ENCODE measurements at places on chromosomes 16 and 17. TPM values are rescaled to one million over a fixed set of nuclear protein-coding genes. Genes with fewer than 3 reads are reported as not detected.

PKMYT1 gene
- total RNA-seq = 89.3 TPM

MT4 gene
- total RNA-seq = not detected

WFIKKN1 gene
- 0.16 TPM for total RNA-seq

TBKBP1 gene
- 6.3 TPM for total RNA-seq

ASGR1 gene
- total RNA-seq = 0.82 TPM

CACNB1 gene
- 4.9 TPM for total RNA-seq

CA4 gene
- total RNA-seq = not detected

RAB40C gene
- 13.7 TPM for total RNA-seq

NTN1 gene
- 0.46 TPM for total RNA-seq

ADGRG1 gene
- 231 TPM for total RNA-seq

TPSB2 gene
- not detected for total RNA-seq

PPP1R1B gene
- not detected for total RNA-seq

MPP3 gene
- 18.7 TPM for total RNA-seq

TRPV3 gene
- total RNA-seq = 0.37 TPM

AURKB gene
- total RNA-seq = 166 TPM

C17orf67 gene
- total RNA-seq = 2.4 TPM

TBC1D3G gene
- not detected for total RNA-seq

OXLD1 gene
- 59.1 TPM for total RNA-seq

GDPD1 gene
- 1.3 TPM for total RNA-seq

TPSD1 gene
- total RNA-seq = 0.03 TPM

KRT9 gene
- total RNA-seq = not detected

PTX4 gene
- not detected for total RNA-seq

EMP2 gene
- total RNA-seq = 21.5 TPM

Data from A549 treated with CpdA at 1 μM for 4 hours (cell line).